ENCODE measurements at places on chromosomes 6 and 20.
A peak's percentile ranks its signal among the peaks of the same experiment; 100 is the strongest.

DNA sequence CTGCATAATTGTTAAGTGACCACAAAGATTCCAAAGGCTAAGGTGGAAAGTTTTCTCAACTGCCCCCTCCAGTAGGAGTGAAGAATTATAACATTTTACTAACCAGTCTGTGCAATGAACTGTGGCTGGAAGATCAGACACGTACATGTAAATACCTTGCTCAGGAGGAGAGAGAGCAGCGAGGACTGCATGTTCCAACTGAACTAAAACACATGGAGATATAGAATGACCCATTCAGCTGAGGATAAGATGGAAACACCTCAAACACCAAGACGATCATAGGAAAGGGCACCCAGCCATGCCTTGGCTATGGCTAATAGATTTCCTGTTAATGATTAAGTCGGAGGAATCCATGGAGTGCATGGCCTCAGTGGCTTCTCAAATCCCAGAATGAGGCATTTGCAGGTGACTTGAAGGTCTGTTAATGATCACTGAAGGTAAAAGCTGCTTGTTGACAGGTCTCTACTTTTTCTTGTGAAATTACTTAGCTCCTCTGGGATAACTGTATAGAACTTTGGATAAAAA is 875.6 kb downstream of the TFAP2A start:
- DNase-seq = peak; percentile 47

- no peak for DNase-seq
These were observed 7.5 kb downstream of the SNAI1 start for GRCh38 chr20:49990271-49990720.

DNA sequence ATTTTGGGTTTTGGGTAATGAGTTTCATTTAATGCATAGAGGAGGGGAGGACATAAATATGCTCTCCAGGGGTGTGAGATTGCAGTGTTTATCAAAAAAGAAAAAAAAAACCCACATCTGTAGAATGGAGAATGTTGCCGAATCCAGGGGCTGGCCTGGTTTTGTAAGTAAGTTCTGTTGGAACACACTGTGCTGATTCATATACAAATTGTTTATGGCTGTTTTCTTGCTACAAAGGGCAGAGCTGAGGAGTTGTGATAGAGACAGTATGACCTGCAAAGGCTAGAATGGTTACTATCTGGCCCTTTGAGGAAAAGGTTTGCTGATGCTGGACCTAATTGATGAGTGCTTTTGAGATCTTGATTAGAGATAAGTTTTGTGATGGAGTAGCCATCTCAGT is 30.4 kb downstream of the SCAF8 start:
- DNase-seq = no peak

- DNase-seq = no peak
These were observed 696.5 kb upstream of the CITED2 start for GRCh38 chr6:140070846-140071473.

All from right renal cortex interstitium (tissue), 3 donors.